ENCODE measurements at places on chromosomes 1 and 21. TPM values are rescaled to one million over a fixed set of nuclear protein-coding genes. Genes with fewer than 3 reads are reported as not detected.

DNA sequence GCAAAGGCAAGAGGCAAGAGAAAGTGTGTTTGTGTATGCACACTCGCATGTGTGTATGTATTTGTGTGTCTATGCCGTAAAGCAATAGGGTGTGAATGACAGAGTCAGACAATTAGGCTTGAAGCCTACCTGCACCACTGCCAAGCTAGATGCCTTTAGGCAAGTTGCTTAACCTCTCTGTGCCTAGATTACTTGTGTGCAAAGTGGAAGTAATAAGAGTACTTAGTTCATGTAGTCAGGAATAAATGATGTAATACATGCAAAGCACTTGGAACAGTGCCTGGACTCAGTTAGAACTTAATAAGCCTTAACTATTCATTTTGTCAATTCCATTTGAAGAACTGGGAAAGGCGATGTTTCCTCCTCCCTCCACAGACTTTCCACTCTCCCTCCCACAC lies 31.7 kb downstream of the LAMB3 start:
- DNase-seq, result no peak

DNA sequence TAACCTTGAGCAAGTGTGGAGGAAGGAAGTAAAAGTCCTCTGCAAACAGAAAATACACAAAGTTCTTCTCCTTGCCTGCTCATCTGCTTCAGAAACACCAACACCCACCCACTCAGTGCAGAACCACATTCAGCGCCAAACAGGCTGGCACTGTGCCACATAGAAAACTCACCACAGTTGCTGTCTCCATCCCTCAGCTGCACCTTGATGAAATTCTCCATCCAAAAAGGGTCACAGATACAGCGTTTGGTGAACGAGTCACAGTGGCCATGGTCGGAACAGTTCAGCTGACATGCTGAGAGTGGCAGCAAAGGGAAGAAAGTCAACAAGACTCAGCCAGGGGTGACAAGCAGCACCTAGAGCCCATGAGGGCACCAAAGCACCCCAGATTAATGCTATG lies 114.5 kb downstream of the KIAA0319L start:
- DNase-seq, result no peak

The B3GALT5 gene
- total RNA-seq, result 0.39 TPM

DNA sequence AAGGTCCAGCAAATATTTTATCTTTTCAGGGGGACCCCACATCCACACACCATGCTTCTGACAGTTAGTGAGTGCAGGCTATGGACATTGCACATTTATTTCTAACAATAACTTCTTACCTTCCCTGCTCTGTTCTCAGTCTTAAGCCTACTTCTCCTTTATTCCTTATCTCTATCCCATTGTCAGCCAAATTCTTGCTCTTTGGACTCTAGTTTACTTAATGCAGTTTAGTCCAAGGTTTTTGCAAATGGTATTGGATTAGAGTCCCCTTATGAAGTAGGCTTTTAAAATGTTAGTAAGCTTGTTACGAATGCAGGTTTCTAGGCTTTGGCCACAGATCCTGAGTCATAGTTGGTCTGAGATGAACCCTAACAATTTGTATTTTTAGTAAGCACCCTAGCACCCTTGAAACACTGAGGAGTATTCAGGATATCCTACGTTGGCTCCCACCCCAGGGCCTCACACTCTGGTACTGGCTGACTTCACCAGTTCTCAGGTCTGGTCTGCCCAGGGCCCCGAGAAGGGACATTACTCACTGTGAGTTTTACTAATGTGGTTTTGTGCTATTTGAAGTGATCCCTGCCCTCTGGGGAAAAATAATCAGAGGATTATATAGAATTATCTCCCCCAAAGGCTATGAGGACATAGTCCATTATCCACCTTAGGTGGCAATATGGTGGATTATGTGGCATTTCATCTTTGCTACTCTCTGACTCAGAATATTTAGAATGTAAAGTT lies 239.5 kb downstream of the TGFB2 start:
- DNase-seq, result no peak

The KCND3 gene
- total RNA-seq, result 21.2 TPM

The BARHL2 gene
- not detected for total RNA-seq

The ARID4B gene
- total RNA-seq, result 56.6 TPM

DNA sequence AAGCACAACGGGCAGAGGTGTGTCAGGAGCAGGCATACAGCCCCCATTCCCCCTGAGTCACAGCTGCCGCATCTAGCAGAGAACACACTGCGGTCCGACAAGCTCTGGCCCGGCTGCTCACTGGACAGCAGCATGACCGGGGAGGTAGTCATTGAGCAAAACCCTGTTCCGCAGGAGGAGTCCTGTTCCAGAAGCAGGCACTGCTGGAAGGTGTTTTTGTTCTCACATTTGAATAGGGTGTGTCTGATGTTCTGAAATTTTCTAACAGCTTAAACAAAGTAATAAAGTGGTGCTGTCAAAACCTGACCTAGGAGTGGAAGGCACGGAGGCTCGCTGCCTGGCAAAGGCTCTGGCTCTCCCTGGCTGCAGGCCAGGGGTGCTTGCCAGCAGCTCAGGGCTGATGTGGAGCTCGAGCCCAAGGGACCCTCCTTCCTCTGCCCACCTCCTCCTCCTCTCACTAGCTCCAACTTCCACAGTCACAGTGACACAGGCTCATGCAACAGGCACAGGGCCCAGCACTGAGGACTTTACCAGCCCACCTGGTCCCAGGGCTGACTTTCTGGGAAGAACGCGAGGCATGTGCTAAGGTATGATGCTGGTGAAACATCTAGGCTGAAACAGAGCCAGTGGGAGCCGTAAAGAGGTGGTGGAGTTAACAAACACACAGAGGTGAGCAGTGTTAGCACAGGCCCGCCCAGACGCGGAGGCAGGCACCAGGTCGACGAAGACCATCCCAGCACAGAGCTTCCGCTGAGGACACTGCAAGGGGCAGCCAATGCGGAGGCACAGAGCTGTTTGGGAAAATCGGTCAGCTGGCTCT lies 118.6 kb upstream of the IFFO2 start:
- DNase-seq, result peak; percentile 66

GRCh38 chr1:114377356-114377755 lies 133.6 kb downstream of the TRIM33 start:
- DNase-seq, result no peak

The AMY2A gene
- total RNA-seq, result 2.8 TPM

The RGL1 gene
- total RNA-seq, result 51.6 TPM

GRCh38 chr1:101264697-101265096 lies 27.9 kb downstream of the S1PR1 start:
- no peak for DNase-seq

The AXDND1 gene
- total RNA-seq, result not detected

DNA sequence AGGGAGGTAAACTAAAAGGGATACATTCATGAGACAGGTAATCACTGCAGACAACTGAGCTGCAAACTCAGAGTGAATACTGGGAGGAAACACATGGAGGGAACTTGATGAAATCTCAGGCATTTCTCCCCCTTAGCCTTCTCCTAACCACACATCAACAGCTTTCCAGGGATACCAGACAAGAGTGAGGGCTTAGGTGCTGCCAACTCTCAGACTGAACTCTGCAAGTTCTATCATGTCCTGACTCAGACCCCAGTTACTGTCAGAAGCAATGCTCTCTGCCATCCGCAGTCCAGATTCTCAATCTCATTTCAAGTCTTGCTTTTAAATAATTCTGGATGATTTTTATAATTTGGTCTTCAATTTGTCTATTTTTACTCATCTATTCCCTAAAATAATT lies 267.3 kb downstream of the LTN1 start:
- no peak for DNase-seq

GRCh38 chr1:25634066-25634465 lies 17.5 kb downstream of the MAN1C1 start:
- DNase-seq, result no peak

The DHRS3 gene
- 325 TPM for total RNA-seq

DNA sequence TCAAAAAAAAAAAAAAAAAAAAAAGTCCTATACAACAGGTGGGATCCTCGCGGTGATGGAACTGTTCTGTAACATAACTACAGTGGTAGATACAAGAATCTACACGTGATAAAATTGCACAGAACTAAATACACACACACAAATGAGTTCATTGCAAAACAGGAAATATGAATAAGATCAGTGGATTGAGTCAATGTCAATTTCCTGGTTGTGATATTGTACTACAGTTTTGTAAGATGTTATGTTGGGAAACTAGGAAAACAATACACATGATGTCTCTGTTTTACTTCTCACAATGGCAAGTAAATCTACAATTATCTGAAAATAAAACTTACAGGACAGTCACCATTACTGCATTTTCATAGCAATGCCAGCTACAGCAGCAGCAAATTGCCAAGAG lies 59.8 kb downstream of the ITGB3BP start:
- no peak for DNase-seq

DNA sequence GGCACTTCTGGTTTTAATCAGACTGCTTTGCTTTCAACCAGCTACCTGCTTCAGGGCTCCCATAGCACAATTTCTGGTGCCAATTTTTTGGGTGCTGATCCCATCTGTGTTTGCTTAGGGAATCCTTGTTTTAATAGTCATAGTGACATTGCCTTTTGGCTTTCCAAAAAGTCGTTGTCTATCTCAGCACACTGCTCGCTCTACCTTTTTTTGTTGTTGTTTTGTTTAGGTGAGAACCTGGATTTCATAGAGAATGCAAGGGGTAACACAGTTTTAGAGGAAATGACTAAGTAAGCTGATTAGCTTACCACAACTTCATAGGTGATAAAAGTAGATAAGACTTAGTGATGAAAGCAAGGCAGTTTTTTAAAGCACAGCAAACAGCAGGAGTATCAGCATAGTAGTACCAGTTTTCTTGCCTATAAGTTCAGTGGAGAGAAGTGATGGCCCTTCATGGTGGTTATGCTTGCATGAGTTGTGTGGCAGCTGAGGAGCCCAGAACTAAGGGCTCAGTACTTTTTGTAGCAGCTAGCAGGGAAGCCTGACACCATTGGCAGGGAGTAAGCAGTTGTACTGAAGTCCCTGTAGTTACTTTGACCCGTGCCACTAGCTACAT lies 31.3 kb downstream of the NEK7 start:
- DNase-seq, result no peak

DNA sequence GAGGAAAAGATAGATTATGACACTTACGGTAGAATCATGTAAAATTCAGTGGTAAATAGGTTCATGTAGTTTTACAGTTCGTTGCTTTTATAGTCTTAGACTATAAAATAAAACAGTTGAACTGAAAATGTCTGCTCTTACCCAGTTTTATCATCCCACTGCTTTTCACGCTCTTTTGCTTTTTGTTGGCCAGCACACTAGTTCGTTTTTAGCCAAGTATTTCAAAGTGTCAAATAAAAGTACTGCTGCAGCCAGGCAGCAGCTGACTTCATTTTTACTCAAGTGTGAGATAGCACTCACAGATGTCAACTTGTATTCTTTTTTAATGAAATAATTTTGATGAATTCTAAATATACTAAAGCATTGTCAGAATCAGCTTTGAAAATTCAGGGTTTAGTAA lies 18.5 kb upstream of the BTG3 start:
- DNase-seq, result no peak
